ENCODE measurements at places on chromosomes 2 and 18.

DNA sequence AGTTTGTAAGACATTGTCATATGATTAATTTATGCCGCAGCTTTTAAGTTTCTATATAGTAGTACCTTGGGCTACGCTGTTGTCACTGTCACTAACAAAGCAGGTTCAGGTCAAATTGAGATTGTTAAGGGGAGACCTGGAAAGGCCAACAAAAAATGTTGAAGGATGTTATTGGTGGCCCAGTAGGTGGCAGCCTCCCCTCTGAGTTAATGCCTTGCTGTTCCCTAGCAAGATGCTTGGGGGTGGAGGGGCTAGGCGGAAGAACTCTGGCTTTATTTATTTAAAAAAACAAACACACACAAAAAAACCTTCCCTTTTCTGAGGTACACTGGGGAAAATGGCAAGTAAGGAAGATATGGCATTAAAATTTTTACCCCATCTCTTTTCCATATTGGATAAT, 128.3 kb upstream of the ATP5MC3 start:
- peak; percentile 51 for DNase-seq

GRCh38 chr2:45674035-45674816, 22.8 kb downstream of the PRKCE start:
- no peak for DNase-seq

DNA sequence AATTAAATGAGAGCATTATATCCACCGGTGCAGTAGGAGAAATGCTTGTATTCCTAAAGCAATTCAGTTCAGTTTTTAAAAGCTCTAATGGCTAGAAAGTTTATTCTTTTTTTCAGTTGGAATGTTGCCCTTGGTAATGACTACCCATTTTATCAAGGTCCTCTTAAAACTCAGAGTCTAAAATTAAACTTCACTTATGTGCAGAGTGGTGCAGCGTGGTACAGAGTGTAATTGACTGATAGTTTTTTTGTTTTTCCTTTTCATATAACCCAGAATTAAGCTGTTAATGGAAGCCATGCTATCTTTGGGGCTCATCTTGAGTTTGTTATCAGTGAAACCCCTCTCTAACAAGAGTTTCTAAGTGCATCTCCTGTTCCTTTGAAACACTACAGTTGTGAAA, 21.4 kb downstream of the NCOA1 start:
- no peak for DNase-seq

GRCh38 chr2:19682493-19682892, 219.3 kb downstream of the TTC32 start:
- DNase-seq, result no peak

GRCh38 chr2:168658706-168659105, 143.7 kb upstream of the NOSTRIN start:
- DNase-seq, result no peak

DNA sequence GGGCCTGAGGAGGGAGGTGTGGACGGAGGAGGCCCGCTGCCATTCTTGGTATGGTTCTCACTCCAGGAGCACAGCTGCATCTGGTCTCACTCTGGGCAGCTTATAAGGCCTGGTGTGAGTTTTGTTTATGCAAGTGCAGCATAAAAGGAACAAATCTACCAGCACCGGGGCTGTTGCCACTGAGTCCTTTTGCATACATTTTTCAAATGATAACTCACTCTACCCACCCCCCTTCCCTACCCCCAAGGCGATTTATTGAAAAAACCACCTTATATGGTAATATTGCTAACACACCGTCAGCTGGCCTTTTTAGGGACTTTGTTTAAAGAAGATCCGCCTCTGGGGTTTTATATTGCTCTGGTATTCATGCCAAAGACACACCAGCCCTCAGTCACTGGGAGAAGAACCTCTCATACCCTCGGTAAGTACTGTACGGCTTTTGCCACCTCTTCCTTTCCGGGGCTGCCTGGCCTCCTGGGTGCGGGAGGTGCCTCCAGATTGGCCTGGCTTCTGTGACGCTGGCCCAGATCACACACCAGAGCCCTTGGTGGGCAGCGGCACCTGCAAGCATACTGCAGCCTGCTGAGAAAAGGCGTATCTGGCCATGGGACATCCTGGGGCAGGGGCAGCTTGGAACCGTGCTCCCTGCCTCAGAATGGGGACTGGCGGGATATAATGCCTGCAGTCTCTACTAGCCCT, at the start of gene ACTG2:
Gene ACTG2 (plus strand): TSS at position 378 of the 699 bp plus-strand sequence. CDS start 8,304 bp downstream, outside the sequence.
- no peak for DNase-seq

DNA sequence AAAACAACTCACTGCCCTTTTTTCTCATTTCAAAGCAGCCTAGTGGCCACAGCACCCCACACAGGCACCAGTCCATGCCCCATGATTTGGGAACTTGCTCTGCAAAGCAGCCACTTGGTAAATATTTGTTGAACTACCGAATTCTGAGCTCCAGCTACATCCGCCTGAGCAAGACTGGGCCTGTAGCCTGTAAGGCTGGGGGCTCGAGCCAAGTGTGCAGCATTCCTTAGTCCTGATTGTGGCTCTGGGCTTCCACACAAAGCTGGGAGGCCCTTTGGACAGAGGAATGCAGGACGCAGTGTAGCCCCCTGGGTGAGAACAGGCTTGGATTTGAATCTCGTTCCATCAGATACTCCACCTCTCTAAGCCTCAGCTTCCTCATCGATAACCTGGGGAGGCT, 88.4 kb downstream of the ACTR2 start:
- DNase-seq, result no peak

DNA sequence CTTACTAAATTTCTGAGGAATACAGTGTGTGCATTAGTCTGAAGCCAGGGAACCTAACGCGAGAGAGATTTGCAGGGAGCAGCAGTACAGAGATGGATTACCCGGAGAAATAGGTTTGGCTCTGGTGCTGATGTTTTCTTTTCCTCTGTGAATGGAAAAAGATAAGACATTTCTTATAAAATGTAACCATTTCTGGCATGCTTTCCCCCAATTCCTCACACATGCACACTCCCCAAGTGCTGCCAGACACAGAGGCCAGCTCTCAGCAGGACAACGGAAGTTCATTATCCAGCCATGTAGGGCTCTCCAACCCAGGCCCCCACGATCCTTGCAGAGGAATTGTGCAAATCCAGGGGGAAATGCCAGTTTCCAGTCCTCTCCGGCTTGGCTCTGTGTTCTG, 224.5 kb upstream of the MGAT5 start:
- no peak for DNase-seq

DNA sequence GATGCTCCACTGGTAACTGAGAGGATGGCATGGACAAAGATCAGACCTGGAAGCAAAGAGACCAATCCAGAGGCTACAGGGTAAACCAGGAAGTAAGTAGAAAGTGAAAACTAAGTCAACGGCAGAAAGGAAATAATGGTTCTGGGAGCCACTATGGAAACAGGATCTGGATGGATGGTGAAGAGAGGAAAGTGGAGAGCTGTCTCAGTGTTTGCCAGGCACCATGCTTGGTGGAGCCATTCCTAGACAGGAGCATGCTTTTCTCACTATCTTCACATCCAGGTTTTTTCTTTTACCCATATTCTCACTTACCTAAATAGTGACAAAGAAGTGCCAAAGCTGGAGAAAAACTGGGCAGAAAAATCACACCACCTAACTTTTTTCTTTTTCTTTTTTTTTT, 22.2 kb downstream of the ZNF521 start:
- no peak for DNase-seq

DNA sequence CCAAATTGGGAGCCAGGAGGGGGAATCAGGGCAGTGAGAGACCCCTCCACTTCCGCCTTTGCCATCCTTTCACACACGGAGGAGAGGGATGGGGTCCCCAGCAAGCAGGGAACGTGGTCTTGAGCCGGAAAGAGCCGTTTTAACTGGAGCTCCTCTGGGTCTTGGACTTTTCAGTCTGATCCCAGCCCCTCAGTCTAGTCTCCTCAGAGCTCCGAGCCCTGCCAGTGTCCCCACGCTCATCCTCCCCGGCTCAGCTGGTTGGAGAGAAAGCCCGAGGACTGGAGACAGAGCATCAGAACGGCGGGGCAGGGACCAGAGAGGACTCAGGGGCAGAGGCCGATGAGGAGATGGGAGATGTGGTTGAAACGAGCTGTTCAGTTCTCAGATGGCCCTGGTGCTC, 26.1 kb upstream of the OTOF start:
- no peak for DNase-seq

- DNase-seq, result no peak
Measured at GRCh38 chr2:160062292-160063005, at the start of gene PLA2R1. PLA2R1 (minus strand) TSS chr2:160062615; CDS start chr2:160062403, 212 bp downstream.

DNA sequence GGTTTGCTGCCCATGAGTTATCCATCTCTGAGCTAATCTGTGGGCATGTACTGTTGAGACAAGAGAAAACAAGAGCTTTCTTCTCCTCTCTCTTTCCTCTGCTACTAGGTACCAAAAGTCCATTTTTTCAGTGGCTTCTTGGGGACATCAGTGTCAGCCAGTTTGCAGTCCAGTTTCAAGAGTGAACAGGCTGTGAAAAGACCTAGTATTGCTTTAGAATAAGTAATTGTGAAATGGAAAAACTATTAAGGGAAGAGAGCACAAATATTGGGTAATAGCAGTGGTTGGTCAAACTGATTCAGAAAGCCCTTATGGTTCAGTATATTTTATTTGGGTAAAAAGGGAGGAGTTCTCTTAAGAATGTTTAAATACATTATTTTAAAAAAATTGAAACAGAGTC, 33.0 kb upstream of the MEP1B start:
- no peak for DNase-seq

GRCh38 chr2:188459061-188459460, 167.4 kb downstream of the GULP1 start:
- DNase-seq, result no peak

DNA sequence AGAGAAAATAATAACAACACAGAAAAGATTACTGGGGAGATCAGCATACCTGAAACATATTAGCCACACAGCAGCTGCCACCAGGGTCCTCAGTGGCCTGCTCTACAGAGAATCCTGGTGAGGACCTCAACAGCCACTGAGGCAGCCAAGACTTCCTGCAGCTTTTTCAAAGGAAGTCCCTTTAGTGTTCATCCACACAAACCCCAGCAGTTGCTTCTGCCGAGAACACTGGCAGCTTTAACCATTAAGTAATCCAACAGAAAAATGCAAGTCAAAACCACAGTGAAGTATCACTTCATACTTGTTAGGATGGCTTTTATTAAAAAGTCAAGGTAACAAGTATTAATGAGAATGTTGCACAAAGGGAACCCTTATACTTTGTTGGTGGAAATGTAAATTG, 542.0 kb upstream of the GCFC2 start:
- DNase-seq, result no peak

DNA sequence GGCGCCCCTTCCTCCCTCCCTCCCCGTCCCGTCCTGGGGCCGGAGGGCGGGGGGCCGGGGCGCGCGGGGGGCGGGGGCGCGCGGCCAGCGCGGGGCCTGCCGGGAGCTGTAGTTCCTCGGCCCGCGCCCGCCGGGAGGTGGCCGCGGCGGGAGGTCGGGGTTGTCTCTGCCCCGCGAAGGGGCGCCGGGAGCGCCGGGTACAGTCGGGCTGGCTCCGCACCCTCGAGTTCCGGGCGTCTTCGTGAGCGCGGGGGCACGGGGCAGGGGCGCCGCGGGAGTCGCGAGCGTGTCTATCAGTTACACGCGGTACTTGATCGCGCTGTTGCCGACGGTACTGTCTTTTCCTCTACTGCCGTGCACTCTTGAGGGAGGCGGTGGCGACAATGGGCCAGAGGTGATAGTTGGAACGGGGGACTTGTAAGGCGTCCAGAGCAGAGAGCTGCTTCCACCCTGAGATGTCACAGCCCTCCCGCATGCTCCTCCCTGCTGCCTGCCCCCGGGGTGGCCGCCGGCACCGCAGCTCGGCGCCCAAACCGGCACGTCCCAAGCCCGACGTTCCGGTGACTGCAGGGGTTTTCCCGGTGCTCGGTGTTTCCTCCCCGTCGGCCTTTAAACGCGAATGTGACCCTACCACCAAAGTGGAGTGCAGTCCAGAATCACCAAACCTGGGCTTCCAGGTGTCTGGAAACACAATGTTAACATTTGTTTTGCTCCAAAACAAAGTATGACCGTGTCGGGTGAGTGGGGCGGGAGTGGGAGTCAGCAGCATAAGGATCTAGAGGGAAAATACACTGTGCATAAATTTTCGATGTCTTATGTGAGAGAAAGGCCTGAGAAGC, at the start of gene PRKD3:
Gene PRKD3 (minus strand): TSS at position 48 of the 839 bp plus-strand sequence. CDS start 8,309 bp downstream, outside the sequence.
- DNase-seq, result peak; percentile 16

DNA sequence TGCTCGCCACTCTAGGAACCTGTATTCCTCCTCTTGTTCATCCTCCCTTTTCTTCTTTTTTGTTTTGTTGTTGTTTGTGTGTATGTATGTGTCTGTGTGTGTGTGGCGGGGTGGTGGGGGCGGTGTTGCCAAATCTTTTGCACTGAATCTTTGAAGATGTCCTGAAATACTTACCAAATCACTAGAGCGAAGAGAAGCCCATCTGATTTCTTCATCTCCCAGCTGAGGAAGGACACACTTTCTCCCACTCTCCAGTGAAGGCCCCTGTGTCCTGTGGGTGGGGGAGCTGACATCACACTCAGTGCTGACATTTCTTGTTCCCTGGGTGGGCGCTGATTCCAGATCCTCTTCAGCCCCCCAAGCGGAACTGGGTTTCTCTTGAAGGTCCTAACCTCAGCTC, 74.5 kb downstream of the NEDD4L start:
- no peak for DNase-seq

DNA sequence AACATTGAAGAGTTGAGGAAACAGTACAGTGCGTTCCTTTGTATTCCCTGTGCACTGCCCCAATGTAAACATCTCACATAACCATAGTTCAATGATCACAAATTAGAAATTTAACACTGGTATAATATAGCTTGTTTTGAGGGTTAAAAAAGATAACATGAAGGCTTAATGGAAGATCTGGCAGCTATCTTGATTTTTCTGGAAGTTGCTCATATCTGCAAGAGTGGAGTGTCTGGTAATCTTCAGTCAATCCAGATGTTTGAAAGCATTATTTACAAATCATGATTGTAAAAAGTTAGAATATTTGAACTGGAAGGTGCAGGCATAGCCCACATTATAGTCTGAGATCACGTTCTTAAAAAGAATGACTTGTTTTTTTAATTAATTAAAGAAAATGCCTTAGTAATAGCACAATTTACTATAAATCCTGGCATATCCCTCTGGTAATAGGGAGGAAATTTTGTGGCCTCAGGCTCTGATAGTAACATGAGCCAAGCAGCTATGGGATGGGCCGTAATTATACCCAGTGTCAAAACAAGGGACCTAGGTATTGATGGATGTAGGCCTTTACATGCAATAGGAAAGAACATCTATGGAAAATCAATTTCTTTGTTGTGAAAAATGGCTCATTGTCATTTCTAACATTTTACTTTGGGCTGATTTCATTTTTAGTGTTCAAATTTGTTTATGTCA, 418.0 kb downstream of the THSD7B start:
- DNase-seq, result no peak

GRCh38 chr18:8626414-8627106, 17.3 kb downstream of the RAB12 start:
- no peak for DNase-seq

DNA sequence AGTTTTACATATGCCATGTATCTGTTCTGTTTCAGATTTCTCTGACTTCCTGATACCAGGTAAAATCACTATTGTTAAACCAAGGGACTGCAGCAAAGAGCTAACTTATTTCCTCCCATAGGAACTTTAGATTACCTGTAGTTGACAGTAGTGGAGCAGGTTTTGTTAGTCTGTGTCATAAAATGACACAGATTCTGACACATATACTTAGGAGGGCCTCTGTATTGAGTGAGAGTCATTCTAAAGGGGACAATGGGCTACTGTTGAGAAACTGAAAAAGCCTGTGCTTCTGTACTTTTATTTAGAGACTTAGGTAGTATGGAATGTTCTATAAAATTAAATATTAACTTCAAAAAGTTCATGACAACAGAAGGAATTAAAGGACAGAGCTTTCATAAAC, 48.2 kb downstream of the KCMF1 start:
- no peak for DNase-seq

GRCh38 chr2:222941510-222942032, 80.7 kb downstream of the ACSL3 start:
- no peak for DNase-seq

- DNase-seq, result no peak
Measured at GRCh38 chr2:26067980-26068507, 34.2 kb downstream of the RAB10 start.

GRCh38 chr2:139156730-139157129, 376.5 kb upstream of the NXPH2 start:
- no peak for DNase-seq

All from NCI-H1930 (cell line).